ENCODE measurements at places on chromosomes 11 and 22.

GRCh38 chr22:25051983-25052710 is 99.6 kb downstream of the KIAA1671 start:
- no peak for DNase-seq

DNA sequence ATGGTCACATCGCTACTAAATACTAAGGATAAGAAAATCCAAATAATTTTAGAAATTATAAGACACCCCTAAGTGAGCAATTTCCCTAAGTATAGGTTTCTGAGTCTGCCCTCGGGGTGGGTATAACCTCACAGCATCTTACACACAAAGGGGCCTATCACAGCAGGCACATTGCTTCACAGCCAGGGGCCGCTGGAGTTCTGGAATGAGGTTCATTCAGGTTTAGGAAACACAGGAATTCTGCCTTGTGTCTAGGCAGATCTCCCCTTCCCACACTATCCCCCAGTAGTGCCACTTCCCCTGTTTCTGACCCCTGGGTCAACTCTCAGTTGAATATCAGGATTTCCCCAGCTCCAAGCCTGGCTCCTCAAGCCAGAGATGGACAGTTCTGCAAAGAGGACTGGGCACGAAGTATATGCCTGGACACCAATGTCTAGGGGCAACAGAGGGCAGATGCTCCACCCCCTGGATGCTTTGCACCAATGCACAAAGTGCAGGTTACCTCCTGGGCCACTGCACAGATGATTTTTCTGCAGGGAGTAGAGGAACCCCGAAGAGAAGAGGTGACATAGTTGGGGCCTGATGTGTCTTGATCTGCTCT is 11.4 kb downstream of the TUBA8 start:
- no peak for DNase-seq

- DNase-seq, result no peak
These were observed 41.5 kb downstream of the OR4C45 start for GRCh38 chr11:50074161-50074560.

DNA sequence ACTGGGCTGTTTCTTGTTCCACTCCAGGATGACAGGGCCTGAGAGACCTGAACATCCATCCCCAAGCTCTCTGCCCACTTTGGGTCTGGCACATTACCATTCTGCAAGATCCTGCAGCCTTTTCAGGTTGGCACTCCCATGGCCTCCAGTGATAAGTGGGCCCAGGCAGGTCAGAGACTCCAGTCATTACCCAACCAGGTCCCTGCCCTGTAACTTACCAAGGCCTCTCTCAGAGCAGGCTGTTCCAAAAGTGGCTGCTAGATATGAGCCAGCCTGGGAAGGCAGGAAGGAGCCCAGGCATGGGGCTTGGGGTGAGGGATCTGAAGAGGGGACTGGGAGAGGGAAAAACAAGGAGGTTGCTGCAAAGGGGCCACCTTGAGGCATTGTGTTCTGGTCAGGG is 35.9 kb downstream of the KCNQ1OT1 start:
- no peak for DNase-seq

DNA sequence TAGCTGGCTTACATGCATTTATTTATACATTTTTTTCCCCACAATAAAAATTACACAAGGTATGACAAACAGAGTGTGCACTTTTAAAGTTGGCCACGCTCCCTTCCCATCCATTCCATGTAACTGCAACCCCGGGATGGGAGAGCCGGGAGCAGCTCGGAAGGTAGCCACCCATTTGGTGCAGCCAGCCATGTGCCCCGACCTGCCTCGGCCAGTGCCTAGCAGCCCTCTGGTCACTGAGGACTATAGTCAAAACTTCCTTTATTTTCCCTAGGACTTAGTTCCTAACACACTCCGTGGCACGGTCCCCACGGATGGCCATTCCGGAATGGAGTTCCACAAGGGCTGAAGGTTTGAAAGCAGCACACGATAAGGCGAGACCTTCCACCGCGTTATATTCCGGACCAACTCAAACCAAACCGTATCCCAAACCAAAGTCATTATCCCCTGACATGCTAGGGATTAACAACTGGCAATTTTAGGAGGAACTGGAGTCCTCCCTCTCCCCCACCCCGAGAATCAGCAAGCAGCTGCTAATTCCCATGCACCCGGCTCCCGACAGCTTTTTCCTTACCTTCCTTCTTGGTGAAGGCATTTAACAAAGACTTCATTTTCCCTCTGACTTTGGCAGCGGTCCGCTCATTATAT is 426.4 kb downstream of the SHANK2 start:
- no peak for DNase-seq

DNA sequence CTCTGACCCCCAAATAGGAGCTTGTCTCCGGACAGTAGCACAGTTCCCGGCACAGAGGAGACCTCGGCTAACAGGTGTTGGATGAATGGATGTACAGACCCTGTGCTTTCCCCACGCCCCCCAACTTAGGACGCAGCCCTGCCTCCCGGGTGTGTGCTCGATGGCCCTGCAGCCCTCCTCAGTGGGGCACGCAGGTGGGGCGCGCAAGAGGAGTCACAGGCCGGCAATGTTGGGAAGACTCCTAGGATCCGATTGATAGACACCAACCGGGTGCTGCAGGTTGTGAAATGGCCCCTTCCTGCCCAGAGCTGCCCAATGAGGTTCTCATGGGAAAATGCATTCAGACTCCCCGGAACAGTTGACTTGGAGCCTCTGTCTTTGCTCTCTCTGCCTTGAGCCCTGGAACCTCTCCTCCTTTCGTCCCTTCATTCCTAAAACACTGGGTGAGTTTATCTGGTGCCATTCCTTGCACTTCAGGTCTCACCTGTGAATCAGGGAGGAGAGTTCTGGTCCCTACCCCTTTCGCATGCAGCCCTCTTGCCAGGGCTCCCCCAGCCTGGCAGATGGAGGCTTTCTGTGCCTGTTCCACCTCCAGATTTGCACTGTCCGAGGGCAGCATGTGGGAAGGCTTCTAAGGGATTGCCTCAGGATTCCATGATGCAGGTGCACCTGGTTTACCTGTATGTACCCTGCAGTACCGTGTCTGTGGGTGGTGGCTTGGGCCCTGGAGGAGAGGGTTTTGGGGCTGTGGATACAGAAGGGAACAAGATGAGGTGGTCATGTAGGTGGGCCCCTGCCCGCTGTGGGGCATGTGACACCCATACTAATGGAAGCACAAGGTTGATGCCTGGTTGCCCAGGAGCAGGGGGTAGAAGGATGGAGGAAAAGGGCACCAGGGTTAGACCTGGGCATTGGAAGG is 1.2 kb downstream of the MICALL1 start:
- DNase-seq, result no peak

GRCh38 chr11:95625164-95625900 is 164.2 kb downstream of the FAM76B start:
- DNase-seq, result peak; percentile 24

DNA sequence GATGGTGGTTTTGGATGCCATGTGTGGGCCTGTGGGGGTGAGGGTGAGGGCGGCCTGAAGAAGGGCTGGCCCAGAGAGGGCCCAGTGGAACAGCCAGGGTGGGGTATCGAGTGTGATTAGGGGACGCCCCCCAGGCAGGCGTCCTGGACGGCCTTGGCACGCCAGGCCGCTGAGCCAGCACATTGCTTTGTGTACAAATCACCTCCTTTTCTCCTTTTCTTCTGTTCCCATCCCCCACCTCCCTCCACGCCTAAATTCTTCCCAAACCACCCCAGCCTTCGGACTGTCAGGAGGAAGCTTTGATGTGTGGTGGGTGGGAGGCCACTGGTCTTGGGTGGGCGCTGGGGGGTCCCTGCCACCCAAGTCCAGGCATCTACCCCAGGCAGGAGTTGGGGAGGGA is 7.8 kb upstream of the CD248 start:
- DNase-seq, result peak; percentile 73

GRCh38 chr11:101445761-101446160 is 138.0 kb downstream of the TRPC6 start:
- no peak for DNase-seq

GRCh38 chr11:61883947-61884346 is 7.4 kb downstream of the FADS3 start:
- no peak for DNase-seq

GRCh38 chr11:61194169-61194671 is 9.1 kb upstream of the PGA3 start:
- no peak for DNase-seq

- peak; percentile 6 for DNase-seq
These were observed 31.8 kb upstream of the RBMXL2 start for GRCh38 chr11:7056828-7057513.

GRCh38 chr11:7656704-7657103 is 16.6 kb downstream of the CYB5R2 start:
- DNase-seq, result no peak

DNA sequence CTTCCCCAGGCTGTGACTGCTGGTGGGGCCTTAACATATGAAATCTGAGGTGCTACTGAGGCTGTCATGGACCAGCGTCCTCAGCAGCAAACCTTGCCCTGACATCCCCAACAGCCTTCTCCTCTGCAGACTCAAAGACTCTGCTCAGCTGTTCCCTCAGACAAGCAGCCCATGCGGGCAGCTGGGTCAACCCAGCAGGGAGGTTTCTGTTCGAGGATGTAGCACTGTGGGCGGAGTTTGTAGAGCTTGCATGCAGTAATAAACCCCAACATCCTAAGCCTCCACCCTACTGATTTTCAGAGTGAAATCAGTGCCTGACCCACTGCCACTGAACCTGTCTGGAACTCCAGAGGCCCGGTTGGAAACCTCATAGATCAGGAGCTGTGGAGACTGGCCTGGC is 88.8 kb upstream of the XKR3 start:
- DNase-seq, result no peak

DNA sequence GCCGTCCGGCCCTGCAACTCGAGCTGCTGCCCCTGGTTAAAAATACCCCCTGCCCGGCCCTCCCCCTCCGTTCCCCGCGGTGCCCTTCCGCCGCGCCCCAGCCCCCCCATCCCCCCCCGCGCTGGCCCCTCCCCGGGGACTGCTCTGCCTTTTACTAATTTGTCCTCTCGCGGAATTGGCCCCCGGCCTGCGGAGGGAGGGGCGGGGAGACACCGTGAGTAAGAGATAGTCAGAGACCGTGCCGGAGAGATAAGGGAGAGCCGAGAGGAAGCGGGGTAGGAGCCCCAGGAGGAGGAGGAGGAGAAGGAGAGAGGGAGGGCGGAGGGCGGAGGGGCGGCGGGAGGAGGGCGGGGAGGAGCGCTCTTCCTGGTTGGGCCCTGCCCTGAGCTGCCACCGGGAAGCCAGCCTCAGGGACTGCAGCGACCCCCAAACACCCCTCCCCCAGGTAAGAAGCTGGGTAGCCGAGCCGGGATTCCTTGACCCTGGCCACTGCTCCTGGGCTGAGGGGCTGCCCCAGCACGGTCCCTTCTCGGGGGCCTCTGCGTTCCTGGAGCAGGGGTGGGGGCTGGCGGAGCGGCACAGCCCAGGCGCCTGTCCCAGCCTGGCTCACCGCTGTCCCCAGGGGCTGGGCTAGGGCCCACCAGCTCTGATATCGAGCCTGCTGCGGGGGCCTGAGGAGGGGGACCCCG is at the start of gene CAPN1:
CAPN1 (plus strand) TSS at position 360 of the 689 bp plus-strand sequence. CDS start 774 bp downstream, outside the sequence.
- peak; percentile 93 for DNase-seq

DNA sequence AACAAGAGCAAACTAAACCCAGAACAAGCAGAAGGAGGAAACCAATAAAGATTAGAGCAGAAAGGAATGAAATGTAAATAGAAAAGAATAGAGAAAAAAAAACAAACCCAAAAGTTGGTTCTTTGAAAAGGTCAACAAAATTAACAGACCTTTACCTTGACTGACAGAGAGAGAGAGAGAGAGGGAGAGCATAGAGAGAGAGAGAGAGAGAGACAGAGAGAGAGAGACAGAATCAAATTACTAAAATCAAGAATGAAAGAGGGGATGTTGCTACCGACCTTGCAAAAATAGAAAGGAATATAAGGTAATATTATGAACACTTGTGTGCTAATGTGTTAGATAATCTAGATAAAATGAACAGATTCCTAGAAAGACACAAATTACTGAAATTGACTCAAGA is 22.6 kb upstream of the AMPD3 start:
- no peak for DNase-seq

DNA sequence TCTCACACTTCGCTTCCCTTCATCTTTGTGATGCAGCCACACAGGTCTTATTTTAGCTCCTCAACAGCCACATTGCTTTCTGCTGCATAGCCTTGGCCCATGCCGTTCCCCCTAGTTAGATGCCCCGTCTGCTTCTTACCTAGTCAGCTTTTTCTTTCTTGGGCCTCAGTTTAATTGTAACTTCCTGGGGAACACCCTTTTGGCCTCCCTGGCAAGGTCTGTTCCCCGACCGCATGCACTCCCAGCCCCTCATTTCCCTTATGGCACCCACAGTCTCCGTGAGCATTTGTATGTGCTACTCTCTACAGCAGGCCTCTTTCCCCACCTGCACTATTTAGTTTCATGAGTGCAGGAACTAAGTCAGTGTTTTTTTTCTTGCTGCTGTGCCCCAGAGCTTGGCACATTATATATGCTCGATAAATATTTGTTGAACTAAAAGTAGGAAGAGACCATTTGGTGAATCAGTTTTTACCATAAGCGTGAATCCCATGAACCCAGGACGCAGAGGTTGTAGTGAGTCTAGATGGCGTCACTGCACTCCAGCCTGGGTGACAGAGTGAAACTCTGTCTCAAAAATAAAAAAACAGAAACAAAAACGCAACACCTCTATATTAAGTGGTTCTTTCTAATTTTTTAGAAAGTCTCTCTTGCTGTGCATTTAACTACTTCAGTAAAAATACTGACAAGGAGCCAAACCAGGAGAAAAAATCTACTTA is 38.5 kb downstream of the TNRC6B start:
- no peak for DNase-seq

DNA sequence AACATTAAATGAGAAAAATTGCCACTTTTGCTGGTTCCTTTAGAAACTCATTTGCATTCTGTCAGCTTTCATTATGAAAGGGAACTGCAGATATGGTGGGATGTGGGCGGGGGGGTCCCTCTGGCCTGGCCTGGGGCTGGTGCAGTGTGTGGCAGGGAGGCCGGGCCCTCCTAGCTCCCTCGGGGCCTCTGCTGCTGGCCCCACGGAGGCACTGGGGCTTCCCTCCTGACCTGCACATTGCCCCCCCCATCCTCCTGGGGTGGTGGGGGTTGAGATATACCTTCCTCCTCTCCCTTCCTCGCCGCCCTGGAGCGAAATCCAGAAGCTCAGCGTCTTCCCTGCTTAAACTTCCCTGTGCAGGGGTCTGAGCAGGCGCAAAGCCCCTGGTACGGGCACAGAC is 1005.9 kb downstream of the BRD1 start:
- no peak for DNase-seq

DNA sequence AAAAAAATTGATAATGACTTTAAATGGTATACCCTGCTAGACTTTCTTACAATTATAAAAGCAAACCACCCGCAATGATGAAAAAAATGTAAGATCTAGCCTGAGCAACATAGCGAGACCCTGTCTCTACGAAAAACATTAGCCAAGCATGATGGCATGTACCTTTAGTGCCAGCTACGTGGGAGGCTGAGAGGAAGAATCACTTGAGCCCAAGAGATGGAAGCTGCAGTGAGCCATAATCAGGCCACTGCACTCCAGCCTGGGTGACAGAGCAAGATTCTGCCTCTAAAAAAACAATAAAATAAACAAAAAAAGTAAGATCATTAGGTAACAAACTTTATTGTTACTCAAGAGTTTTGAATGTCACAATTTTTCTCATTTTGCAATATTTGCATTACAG is 39.2 kb downstream of the KMT5B start:
- no peak for DNase-seq

DNA sequence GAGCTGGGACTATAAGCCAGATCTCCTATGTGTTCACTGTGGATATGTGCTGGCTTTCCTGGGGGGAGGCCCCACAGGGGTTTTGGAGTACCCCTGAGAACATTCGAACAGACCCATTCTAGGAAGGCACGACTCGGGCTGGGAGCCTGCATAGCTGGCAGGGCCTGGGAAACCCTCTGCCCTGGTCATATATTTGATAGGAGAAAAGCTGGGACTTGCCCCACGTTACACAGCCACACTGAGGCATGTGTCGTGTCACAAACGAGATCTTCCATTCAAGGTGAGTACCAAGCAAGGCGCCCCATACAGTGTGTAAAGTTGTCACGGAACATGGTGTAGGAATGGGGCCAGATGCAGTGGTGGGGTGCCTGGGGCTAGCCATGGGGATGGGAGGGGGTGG is 11.2 kb downstream of the MYO7A start:
- no peak for DNase-seq

Measured in umbilical cord (tissue), 2 donors.